ENCODE measurements at places on chromosomes 5 and 9.

DNA sequence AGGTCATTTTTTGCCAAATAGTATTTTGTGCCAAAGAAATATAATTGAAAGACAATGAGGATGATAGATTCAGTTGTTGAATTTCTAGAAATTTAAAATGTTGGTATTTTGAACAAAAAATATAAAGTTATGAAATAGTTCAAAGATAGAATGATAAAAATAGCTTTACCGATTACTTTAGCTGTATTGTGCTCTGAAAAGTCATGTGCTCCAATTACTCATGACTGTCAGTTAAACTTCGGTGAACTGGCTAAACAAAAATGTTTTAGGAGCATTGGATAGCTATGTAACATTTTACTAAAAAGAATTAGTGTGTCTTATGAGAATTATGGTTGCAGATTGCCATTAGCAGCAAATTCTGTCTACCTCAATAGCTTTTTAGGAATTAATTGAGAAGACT is 177.3 kb upstream of the VCAN start:
- DNase-seq = no peak

GRCh38 chr5:81685471-81685870 is 65.4 kb downstream of the SSBP2 start:
- DNase-seq = no peak

DNA sequence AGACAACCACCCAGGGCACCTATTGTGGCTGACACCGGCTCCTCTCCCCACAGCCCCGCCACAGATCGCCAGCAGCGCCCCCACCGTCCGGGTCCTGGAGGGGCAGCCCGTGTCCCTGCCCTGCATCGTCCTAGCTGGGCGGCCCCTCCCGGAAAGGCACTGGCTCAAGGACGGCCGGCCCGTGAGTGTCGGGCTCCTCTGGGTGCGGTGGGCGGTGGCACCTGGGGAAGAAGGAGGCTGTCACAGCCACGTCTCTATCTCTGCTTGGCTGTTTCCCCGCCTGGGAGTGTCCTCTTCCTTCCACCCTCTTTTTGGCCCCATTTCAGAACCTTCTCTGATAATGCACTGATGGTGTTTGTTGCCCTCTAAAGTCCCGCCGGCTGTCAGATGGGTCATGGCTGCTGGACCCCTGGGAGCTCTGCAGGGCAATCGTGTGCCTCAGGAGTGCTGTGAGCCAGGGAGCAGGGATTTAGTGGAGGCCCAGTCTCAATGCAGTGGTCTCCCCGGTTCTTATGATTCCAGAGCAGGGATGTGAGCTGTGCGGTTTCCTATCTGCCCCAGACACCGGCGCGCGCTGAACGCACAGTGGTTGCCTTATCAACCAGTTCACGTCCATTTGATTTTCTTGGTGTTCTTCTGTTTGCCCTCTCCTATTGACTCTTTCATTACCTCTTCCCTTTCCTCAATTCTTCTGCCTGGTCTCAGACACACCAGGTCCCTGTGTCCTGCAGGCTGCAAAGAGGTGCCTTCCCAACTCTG is 55.3 kb downstream of the HMCN2 start:
- no peak for DNase-seq

DNA sequence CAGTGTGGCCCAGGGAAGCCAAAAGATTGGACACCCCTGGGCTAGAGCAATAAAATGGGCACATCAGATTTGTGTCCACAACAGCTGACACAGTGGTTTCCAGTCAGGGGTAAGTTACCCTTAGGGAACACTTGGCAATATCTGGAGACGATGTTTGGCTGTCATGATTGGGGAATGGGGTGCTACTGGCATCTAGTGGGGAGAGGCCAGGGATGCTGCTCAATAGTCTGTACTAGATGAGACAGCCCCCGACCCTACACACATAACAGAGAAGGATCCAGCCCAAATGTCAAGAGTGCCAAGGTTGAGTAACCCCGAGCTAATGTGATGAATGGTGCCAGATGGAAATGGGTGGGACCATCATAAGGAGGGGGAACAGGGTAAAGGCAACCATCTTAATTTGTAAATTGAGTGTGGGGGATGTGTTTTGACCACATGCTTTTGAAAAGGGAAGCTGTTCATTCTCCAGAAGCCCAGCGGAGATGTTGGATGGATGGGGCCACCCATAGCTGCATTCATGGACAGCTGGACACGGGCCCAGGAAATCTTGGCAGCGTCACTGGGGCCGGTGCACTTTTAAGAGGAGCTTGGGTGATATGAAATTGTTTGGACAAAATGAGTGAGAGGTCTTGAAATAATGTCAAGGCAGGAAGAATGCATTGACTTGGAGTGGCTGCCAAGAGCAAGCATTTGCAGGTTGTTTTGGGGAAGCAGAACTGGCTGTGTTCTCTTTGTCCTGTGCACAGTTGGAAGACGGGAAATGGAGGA is 33.4 kb downstream of the SYK start:
- DNase-seq = no peak

DNA sequence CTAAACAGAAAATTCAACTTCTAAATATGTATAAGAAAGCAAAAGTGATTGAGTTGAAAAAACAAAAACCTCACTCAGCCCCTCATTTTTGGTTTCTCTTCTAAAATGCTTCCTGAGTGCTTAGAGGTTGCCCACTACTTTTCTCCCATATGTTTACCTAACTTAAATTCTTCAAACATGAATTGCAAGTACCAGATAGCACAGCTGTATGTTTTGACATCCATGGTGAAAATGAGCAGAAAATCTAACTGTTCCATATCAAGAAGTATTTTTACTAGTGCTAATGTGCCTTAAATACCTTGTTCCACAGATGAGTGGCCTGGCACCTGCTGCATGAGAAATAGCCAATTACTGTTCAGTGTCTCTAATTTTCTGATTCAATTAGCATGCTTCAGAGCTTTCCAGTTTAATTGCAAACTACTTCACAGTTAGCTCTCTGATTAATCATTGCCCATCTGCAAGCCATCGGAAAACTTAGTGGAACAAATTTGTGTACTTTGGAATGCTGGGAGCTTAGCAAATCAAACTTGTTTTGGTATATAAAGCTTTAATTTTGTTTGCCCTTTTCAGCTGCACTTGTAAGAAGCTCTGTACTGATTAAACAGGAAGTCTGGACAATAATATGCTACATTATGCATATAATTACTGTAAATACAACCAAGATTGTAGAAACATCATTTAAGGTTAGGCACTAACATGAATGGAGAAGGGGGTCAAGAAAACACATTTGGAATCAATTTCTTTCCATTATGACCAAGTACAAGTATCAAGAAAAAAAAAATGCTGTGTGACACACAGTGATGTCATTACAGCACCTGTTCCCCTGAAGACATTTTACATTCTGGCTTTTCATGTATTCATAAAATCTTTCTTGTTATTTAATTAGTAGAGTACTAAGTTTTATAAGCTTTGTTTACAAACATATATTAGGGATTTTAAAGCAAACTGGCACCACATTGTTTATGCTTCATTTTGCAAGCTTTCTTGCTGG is 65.6 kb downstream of the POU5F2 start:
- DNase-seq = no peak

- DNase-seq = peak; percentile 92
These were observed 19.5 kb upstream of the IRF1 start for GRCh38 chr5:132510076-132510475.

GRCh38 chr5:180333661-180334060 is 19.5 kb downstream of the GFPT2 start:
- peak; percentile 76 for DNase-seq

DNA sequence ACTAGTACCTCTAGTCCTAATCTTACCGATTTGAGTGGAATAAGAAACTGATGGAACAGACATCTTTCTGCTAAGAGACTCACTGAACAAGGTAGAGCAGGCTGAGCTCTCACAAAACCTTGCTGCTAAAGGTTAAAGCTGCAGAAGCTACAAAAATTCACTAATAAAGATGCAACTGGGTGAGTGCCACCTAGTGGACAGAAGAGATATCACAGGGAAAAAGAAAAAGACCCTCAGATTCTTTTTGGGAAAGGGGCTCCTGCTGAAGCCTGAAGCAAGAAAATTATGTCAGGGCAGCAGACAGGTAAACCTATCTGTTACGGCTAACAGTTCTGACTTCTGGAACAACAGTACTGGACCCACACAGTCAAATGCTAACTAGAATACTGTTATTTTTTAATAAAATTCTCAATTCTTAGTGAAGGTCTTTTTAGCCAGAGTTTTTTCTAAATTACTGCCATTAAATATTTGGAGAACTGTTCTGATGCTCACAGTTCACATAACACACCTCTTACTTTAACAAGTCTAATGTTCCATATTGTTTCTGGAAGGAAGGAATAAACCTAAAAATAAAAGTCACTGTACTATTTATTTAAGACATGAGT is 51.2 kb downstream of the DIAPH1 start:
- peak; percentile 17 for DNase-seq

- DNase-seq = peak; percentile 71
These were observed 81.0 kb upstream of the SLC25A51 start for GRCh38 chr9:37984672-37985611.

DNA sequence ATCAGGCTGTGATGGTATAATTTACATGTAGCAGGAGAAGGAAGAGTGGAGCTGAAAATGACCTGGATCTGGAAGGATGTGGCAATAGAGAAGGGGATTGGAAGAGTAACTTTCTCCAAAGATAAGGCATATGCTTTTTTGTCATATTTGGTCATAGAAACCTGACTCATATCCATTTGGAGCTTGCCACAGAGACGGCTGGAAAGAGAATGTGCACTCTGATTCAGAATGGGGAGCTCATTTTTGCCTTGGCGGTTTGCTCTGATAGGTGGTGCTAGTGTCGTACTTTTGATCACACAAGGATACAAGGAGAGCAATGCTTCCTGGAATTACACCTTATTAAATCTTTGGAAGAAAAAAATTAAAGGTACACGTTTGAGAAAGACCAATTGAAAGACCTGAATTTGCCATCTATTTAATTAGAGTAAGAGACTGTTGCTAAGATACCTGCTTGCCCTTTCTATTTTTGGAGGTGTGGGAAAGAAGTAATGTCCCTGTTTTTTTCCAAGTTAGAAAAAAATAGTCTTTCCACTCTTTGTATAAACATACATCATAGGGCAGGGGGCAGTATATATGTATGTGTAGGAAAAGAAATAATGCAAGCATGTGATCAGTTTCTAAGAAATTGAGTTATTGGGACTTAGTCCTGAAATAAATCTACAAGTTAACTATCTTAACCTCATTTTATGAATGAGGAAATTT is 5.4 kb downstream of the LSM11 start:
- peak; percentile 87 for DNase-seq

- peak; percentile 71 for DNase-seq
These were observed 39.3 kb upstream of the RAD23B start for GRCh38 chr9:107243742-107244141.

- DNase-seq = peak; percentile 67
These were observed 191.2 kb downstream of the ACTL7B start for GRCh38 chr9:108664309-108665255.

- peak; percentile 75 for DNase-seq
These were observed 30.0 kb upstream of the ANKH start for GRCh38 chr5:14901462-14902051.

- no peak for DNase-seq
These were observed 49.9 kb upstream of the DPYSL3 start for GRCh38 chr5:147559749-147560148.

DNA sequence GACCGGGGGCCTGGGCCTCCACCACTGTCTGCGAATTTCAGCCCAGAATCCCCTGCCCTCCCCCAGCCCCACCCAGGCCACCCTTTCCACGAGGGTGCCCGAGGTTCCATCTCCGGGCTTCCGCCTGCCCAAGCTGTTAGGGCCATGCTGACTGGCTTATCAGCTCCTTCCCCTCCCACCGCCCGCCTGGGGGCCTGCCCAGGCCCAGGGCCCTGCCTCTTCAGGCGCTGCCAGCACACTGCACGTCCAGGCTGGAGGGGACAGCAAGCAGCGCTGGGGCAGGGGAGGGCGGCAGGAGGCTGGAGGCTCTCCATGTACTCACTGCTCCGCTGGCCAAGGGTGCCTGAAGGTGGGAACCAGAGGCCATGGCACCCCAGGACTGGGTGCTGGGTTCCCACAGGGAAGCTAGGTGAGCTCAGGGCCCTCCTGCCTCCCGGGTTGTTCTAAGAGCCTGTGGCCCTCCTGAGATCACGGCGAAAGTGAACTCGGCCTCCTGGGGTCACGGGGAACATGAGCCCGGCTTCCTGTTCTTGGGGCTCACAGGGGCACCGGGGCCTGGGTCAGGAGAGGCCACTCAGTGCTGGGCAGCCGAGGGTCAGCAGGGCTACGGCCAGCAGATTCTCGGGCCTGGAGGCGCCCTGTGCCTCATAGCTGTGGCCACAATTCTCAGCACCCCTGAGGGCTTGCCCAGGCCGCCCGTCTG is 57.7 kb upstream of the EGFL7 start:
- DNase-seq = no peak

DNA sequence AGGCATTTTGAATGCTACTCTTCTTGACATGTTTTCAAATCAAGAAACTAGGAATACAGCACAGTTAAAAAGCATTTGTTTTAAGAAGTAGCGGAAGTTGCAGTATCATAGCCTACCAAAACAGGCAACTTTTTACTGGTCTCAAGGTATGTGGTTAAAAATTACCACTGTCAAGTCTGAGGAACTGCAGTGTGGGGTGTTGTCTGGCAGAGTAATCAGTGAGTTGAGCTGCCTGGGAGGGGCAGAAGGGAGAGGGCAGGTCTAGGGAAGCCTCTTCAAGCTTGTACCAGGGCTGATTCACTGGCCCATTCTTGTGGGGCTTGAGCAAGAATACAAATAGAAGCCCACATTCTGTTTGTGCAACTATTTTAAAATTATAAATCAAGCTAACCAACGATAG is 42.4 kb upstream of the SV2C start:
- DNase-seq = no peak

- DNase-seq = peak; percentile 66
These were observed at the start of gene PNPLA7 for GRCh38 chr9:137550231-137550621. Gene PNPLA7 (minus strand): TSS chr9:137550402. CDS start chr9:137550197, 205 bp downstream.

DNA sequence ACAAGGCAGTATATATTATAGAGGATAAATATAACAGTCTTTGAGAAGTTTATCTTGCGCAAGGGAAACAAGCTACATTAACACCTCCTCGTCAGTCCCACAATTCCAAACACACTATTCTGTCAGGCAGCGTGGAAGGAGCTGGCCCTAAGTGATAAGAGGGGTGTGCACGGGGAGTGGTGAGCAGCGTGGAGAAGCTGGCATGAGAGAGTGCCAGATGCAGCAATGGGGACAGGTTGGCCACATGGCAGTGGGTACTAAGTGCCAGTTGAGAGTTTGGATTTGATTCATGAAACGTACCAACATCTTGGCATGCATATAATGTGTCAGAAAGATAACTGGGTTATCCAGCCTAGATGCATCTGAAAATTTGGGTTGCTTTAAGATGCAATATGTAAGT is 460.2 kb downstream of the ICE1 start:
- DNase-seq = no peak

DNA sequence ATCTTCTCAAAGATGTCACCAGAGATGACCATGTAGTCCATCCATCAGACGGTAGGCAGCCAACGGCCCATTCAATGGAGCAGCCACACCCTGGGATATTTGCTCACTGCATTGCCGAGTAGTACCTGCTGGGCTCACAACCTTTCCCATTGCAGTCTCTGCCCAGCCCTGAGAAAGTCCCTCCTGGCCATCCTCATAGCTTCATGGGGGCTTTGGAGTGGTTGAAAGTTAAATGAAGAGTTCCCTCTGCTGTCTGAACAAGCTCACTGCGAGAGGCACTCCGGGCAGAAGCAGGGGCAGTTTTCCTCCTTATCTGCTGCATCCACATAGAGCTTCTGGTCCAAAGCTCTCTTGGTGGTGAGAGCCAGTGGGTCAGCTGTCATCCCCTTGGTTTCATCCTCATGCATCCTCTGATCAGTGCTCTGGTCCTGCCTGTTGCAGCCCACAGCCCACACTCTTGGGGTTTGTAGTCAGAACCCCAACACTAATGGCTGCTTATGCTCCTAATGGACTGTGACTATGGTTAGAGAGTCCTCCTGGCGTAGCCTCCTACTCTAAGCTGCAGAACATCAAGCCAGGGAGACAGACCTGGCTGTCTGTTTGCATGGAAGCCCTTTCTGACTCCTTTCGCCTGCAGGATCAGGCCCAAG is 23.3 kb downstream of the TNFSF8 start:
- DNase-seq = peak; percentile 64

Data from EL (cell line).